ENCODE measurements at places on chromosomes 11 and 22.
A peak's percentile ranks its signal among the peaks of the same experiment; 100 is the strongest.

DNA sequence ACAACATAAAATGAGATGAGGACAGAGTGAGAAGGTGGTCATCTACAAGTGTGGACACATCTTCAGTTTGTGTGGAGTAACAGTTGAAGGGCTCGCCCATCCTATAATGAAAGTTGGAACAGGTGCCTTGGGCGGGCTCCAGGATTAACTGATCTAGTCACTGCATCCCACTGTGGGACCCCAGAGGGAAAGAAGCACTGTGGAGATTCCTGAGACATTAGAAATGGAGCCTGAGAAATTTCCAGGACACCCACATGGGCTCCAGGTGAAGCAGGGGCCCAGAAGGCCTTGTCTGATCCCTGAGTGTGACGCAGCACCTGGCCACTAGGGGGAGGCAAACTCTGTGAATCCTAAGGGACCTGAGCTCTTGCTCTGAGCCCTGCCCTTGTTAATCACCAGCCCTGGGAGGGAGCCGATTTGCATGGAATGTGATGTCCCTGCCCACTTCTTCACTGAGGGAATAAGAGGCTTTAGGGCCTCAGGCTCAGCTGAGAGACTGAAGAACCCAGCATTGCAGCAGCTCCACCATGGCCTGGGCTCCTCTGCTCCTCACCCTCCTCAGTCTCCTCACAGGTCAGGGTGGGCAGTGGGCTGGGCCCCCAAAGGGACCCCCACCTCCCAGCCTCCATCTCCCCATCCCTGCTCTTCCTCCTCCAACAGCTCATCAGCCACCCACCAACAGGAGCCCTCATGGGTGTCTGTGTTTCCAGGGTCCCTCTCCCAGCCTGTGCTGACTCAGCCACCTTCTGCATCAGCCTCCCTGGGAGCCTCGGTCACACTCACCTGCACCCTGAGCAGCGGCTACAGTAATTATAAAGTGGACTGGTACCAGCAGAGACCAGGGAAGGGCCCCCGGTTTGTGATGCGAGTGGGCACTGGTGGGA lies 98.4 kb downstream of the VPREB1 start:
- peak; percentile 50 for DNase-seq

GRCh38 chr22:46631113-46631512 lies 10.9 kb downstream of the GRAMD4 start:
- DNase-seq: no peak

DNA sequence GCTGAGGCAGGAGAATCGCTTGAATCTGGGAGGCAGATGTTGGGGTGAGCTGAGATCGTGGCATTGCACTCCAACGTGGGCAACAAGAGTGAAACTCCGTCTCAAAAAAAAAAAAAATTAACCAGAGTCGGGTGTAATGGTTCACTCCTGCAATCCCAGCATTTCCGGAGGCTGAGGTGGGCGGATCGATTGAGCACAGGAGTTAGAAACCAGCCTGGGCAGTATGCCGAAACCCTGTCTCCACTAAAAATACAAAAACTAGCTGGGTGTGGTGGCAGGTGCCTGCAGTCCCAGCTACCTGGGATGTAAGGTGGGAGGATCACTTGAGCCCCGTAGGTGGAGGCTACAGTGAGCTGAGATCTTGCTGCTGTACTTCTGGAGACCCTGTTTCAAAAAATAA lies 1.5 kb downstream of the RANGAP1 start:
- DNase-seq: no peak

- DNase-seq: no peak
These were observed 73.1 kb downstream of the FBLN1 start for GRCh38 chr22:45575607-45576272.

DNA sequence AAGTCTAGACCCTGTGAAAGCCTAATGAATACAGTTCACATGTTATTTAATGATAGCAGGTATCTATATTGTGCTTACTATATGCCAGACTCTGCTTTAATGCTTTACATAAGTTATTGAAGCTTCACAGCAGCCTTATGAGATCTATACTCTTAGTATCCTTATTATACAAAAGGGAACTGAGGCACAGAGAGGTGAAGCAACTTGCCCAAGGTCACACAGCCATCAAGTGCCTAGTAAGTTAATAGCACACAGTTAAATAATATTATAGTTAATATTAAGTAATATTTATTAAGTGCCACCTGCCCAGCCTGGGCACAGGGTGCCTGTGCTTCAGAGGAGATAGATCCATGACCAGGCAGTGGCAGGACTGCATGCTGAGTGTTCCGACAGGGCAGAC lies 78.1 kb downstream of the TP53I11 start:
- DNase-seq: no peak

DNA sequence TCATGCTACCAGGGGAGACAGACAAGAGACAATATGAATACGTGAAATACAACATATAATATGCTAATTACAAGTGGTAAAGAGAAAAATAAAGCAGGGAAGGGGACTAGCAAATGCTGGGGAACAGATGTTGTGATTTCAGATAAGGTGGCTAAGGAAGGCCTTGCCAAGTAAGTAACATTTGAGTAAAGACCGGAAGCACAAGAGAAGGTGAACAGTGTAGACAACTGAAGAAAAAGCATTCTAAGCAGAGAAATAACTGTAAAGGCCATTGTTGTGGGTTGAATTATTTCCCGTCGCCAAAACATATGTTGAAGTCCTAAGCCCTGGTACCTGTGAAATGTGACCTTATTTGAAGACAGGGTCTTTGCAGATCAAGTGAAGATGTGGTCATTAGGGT lies 63.7 kb upstream of the EED start:
- no peak for DNase-seq

GRCh38 chr11:125591649-125592304 lies 875 bp upstream of the STT3A start:
- DNase-seq: peak; percentile 81

DNA sequence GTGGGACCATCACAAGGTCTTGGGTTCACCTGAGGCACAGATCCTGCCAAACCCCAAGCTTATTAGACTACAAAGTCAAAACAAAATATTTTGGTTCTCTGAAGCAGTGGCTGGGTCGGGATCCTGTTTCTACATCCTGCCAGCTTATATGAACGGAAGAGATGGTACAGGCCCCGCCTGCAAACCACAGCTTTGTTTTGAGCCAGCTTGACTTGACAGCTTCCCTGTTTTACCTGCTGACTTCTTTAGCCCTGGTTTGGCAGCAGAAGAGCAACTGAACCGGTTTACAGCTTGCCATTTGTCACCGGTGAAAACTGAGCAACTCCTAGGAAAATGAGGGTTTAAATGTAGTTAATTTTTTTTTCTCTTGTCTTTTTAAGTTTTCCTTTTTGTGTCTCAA lies 11.4 kb downstream of the PACS1 start:
- DNase-seq: no peak

Data from kidney glomerular epithelial cell (primary cell).